NCI-H2171 (cell line): ENCODE measurements at places on chromosomes 11 and 22.

- no peak for DNase-seq
These were observed 25.1 kb downstream of the OR10A6 start for GRCh38 chr11:7905961-7906429.

DNA sequence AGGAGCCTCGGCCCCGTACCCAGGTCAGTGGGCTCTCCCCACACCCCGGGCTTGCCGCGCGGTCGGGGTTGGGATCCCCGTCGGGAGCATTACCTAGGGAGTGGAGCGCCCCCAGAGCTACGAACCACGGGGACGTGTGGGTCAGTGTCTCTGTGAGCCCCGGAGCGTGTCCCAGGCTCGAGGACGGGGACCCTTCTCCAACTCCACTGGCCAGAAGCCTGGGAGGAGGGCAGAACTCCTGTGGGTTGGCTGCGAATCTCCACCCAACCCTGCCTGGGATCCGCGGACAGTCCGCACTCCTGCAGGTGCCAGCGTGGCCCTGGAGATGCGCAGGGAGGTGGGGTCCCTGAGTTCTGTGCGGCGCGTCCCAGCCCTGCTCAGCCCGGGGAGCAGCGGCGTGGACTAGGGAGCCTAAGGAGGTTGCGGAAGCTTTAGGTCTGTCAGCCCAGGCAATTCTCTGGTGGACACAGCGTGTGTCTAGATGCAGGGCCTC is 346 bp downstream of the PPFIBP2 start:
- no peak for DNase-seq

DNA sequence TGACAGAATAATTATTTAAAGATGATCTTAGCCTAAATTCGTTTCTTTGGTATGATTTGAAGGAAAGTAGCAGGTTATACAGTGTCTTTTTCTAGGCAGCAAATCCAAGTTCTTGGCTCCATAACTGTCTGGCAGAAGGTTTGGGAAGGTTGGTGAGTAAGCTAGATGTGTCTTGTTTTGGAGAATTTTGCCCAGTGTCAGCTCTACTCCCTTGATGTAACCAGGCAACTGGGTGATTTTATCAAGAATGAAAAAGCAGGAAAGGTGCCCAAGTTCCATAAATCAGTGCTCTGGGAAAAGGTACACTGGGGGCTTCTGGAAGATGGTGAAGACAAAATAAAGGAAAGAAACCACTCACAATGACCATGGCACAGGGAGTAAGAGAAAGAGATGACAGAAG is 71.5 kb upstream of the USP47 start:
- no peak for DNase-seq

DNA sequence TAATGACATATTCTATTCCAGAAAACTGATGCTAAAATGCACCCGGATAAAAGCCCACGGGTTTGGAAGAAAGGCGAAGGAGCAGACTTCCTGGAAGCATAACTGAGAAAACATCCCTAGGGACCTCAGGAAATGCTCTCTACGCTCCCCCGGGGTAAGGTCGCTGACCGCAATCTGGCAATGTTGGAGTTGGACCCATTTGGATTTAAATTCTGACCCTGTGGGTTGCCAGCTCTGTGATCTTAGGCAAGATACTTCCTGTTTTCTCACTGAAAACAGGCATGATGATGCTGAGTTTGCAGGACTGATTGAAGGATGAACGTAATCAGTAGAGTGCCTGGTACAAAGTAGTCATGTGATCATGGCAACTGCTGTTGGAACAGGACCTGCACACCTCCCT is 1054.0 kb downstream of the NTM start:
- DNase-seq = no peak

DNA sequence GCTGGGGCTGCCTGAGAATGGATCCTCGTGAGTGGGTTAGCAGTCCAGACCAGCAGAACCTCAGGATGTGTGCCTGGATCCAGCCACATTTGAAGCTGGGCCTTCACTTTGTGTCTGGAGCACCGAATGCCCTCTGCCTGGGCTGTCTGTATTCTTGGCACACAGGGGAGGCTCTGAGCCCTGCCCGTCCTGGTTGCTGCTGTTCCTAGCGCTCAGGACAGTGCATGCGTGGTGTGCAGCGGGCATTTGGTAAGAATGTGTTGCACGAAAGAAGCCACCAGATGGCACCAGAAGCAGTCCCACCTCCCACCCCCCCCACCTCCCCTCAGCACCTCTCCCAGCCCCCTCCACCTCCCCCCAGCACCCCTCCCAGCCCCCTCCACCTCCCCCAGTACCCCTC is 4.1 kb upstream of the MAPK11 start:
- DNase-seq = peak; percentile 53

DNA sequence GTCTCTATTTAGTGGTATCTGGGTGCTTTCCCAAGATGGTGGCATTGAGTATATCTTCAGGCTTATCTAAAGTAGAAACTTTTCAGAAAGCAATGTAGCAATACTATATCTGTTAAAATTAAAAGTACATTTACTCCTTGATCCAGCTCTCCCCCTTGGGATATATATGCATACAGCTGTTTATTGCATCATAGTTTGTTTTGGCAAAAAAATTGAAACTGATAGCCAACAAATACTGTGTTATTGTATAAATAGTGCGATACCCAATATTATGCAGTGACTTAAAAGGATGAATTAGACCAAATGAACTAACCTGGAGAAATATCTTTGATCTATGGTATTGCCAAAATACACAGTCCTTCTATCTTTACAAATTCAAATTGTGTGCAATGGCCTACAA is 8.4 kb upstream of the OR10A3 start:
- no peak for DNase-seq

- peak; percentile 63 for DNase-seq
These were observed 367.6 kb downstream of the TBC1D22A start for GRCh38 chr22:47129902-47130635.

- no peak for DNase-seq
These were observed 31.3 kb downstream of the LINC01488 start for GRCh38 chr11:69512790-69513189.

GRCh38 chr22:38513063-38513462 is 7.0 kb upstream of the DDX17 start:
- no peak for DNase-seq

- no peak for DNase-seq
These were observed 1182.5 kb downstream of the LRRC4C start for GRCh38 chr11:40276960-40277359.

DNA sequence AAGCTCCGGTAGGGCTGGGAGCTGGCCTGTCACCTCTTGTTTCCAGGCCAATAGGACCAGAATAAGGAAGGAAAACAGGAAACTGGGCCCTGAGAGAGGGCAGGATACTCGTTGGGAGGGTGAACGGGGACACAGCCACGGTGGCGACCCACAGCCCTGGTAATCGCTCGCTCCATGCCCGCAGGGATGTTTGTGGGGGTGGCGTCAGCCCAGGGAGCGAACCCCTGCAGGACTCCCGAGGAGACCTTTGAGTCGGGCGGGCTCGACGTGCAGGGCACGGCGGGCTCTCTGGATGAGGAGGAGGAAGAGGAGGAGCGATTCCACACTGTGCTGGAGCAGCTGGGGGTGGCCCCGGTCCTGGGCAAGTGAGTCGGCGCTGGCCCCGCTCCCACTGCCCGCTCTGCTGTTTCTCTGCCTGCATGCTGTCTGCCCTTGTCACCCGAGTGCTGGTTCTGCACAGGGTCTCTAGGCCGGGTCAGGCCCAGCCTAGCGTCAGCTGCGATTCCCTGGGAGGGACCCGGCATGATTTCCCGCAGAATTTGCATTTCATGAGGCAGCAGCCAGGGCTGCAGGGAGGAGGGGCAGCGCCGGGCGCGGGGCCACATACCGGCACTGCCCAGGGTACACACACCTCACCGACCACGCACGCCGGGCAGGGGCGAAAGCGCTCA is 1.6 kb downstream of the CRACR2B start:
- DNase-seq = no peak

GRCh38 chr11:8102965-8103364 is 22.0 kb downstream of the TUB start:
- DNase-seq = no peak

GRCh38 chr22:46614025-46614931 is 5.9 kb upstream of the GRAMD4 start:
- no peak for DNase-seq

DNA sequence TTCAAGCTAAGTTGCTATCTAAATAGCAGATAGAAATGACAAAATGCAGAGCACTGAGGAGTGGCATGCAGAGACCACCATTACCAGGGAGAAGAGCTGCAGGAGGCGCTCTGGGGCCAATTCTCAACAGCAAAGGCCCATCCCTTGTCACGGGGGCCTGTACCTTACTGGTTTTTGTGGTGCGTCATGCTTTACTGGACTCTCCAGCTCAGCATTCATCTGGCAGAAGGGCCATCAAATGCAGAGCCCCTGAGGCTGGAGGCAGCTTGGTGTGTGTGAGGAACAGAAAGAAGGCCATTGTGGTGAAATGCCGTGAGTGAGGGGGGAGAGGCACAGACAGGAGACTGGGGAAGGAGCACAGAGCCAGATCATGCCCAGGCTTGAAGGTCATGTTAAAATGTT is 56.5 kb upstream of the NAV2 start:
- DNase-seq = no peak

- no peak for DNase-seq
These were observed 73.4 kb downstream of the NCAPD3 start for GRCh38 chr11:134150195-134150903.
